Esophagus mucosa (tissue), 1 donor: ENCODE measurements at places on chromosomes 16 and 17.

DNA sequence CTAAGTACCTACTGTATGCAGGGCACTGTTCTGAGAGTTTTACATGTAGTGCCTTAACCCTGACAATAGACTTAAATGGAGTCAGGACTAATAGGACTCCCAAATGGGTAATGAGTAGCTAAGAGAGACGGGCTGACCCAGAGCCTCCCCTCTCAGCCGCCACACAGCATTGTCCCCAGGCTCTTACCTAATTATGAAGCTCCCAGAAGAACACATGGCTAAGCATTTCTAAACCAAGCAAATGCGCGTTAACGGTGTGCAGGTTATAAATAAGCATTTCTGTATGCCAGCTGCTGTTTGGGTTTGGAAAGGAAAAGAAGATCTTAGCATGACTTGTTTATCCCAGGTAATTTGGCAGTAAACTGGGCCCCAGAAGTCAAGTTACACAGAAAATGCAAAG is 14.3 kb downstream of the KATNIP start:
- no peak for ATAC-seq

- no peak for ATAC-seq
Measured at GRCh38 chr17:79781012-79781650, 3.2 kb downstream of the CBX2 start.

GRCh38 chr17:2395258-2396181 is 5.3 kb downstream of the MNT start:
- no peak for ATAC-seq

- ATAC-seq: no peak
Measured at GRCh38 chr16:65414284-65414984, 292.6 kb upstream of the CDH11 start.

DNA sequence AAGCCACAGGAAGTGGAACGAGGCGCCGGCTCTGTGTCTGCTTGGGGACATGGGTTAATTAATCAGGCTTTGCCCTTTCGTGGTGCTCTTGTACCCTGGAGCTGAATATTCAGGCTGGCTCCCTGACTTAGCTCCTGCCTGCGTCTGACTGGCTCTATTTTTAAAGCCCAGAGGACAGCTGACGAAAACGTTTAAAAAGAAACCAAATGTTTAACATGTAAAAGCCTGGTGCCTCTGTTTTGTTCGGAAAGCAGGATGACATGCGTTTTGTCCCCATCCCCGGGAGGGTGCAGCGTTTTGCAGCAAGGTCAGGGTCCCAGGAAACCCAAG is 61.1 kb downstream of the NT5M start:
- ATAC-seq: no peak

GRCh38 chr16:17295948-17296347 is 174.8 kb downstream of the XYLT1 start:
- no peak for ATAC-seq

DNA sequence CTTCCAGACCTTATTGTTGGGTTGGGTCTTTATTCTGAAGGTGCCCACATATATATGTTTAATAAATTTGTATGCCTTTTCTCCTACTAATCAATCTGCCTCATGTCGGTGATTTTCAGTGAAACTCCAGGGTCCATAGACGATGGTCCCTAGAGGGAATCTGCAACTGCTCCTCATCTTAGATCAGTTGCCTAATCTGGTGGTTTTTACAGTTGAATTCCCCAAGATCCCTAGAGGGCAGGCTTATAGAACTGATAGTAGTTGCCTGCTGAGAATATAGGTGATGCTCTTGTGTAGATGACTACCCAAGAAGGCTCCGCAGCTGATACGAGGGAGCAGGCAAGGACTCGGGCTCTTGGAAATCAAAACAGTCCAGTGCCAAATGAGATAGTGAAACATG is 619.2 kb upstream of the C16orf82 start:
- ATAC-seq: no peak

DNA sequence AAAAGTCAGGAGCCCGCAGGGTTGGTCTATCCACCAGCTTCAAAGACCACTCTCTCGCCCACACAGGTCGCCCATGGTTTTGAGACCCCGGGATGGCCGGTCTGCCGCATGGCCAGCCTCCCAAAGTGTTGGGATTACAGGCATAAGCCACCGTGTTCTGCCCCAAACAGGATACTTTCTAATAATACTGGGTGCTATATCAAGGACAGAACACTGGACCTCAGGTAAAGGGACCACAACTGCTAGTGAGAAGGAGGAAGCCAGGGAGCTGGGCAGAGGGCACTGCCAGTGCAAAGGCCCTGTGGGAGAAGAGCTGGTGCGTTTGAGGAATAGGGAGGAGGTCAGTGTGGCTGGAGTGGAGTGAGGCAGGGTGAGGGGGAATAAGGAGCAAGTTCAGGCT is 34.1 kb downstream of the IL21R start:
- ATAC-seq: no peak

DNA sequence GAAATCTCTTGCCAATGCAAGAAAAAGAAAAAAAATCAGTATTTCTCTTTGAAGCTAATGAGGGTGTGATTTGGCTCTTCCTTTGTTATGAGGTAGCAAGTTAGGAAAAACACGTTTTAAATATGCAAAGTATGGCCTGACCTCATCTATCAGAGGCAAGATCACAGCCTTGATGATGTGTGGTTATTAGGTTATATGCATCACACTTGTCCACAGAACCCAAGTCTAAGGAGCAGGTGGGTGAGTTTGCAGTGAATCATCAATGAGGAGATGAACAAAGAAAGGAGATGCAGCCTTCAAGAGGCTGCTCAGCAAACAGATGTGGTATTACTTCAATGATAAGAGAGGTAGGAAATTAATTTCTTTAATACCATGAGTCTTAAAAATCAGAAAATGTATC is 594.8 kb upstream of the CDH5 start:
- no peak for ATAC-seq

DNA sequence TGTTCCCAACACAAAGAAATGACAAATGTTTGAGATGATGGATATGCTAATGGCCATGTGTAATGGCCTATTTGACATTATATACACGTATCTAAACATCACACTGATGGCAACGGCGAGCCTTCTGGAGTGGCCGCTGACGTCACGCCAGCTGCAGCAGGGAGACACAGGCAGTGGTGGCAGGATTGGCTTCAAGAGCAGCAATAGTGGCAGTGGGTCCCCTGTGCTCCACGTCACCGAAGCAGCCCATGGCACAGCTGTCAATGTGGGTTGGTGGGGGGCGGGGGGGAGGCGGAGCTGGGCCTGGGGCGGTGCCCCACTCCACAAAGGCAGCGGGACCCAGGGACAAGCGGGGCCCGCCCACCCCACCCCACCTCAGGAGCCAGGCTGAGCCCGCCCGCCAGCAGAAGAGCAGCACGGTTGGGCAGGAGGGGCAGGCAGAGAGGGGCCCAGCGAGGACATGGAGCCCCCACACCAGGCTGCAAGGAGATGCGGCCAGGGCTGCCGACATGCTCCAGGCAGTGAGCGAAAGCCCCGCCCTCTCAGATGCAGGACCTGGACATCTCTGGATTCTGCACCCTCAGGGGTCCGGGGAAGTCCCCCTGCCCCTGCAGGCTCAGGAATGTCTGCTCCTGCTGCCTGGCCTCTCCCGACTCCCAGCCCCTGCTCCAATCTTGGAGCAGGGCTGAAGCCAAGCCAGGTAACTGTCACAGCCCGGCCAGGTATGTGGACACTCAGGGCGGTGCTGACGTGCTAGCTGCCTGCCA is 64.6 kb downstream of the USP32 start:
- peak; percentile 26 for ATAC-seq

GRCh38 chr16:88507231-88507743 is 54.2 kb downstream of the ZFPM1 start:
- peak; percentile 34 for ATAC-seq

- ATAC-seq: no peak
Measured at GRCh38 chr17:33457477-33457876, 164.4 kb upstream of the ASIC2 start.

GRCh38 chr17:66146394-66146793 is 45.5 kb downstream of the CEP112 start:
- ATAC-seq: no peak

DNA sequence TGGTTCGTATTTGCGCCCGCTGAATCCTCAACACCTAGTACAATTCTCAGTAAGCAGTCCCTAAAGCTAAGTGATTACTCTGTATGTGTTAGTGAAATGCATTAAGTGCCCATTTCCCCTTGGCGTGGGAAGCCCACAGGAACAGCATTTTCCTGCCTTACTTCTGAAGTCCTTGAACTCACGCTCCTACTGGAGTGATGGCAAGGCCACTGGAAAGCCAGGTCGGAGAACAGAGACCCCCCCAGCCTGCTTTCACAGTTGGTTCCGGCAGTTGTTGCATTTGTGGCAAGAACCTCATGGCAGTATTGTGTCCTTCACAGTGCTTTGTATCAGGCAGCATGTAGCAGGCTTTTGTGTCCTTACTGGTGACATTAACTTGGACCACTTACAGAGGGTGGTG is 340.7 kb downstream of the CDH13 start:
- ATAC-seq: no peak

GRCh38 chr16:84511180-84511800 is 6.8 kb upstream of the MEAK7 start:
- ATAC-seq: peak; percentile 69

DNA sequence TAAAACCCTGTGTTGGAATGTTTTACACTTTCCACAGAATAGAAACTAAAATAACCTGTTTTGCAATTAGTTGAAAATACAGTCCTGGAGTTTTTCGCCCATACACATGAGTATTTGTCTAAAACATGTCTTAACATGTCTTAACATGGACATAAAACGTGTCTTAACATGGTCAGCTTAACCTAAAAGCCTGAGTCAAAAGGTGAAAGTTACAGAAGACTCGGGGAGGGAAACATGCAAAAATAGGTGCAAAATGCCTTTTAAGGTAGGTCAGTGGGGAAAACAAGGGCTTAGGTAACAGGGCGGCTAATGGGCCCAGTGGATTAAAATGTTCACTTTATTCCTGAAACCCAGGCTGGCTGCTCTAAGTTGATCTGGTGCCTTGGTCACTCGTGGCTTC is 56.1 kb upstream of the RBL2 start:
- peak; percentile 66 for ATAC-seq

- ATAC-seq: no peak
Measured at GRCh38 chr16:51150165-51150887, 744 bp downstream of the SALL1 start.

DNA sequence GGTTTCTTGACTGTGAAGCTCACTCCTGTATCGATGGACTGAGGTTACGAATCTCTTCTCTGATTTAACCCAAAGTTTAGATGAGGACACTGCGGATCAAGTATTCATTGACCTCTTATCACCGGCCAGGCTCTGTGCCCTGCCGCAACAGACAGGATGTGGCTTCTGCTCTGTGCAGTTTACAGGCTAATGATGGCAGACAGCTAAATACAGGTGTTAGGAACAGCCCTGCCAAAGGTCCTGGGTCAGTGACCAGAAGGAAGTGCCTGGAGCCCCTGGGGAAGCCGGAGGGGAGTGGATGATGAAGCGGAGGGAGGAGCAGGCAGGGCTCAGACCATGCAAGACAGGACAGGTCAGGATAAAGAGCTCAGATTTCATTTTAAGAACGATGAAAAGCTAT is 44.4 kb downstream of the HAPSTR1 start:
- peak; percentile 47 for ATAC-seq

GRCh38 chr17:12992676-12993075 is 25.2 kb downstream of the ELAC2 start:
- no peak for ATAC-seq

- peak; percentile 18 for ATAC-seq
Measured at GRCh38 chr16:9091867-9092281, 430 bp downstream of the HAPSTR1 start.

- ATAC-seq: no peak
Measured at GRCh38 chr17:54255696-54256095, 433.0 kb downstream of the KIF2B start.

DNA sequence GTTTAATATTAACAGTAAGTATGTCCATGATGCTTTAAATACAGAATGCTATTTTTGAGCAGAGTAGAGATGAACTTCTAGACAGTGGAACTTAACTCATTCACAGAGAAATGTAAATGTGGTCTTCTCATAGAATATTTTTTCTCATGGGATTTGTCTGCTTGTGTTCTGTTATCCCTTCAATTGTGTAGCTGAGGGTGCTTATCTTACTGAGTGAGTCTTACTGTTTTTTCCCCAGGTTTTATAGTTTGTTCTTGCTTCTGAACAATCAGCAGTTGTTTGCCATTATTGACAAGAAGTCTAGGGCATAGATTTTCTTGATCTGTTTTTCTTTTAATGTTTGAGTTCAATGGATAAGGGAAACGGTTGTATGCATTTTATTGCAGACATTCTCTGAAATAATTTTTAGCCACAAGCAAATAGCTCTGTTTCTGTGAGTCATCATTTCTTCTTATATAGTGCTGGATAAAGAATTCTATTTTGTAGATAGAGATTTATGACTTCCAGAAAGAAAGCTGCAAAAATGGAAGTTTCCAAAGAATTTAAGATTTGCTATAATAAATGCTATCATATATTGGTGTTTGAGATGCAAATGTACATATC is 60.5 kb downstream of the NF1 start:
- ATAC-seq: no peak

GRCh38 chr17:8120520-8121406 is 2.4 kb upstream of the ALOXE3 start:
- peak; percentile 45 for ATAC-seq

DNA sequence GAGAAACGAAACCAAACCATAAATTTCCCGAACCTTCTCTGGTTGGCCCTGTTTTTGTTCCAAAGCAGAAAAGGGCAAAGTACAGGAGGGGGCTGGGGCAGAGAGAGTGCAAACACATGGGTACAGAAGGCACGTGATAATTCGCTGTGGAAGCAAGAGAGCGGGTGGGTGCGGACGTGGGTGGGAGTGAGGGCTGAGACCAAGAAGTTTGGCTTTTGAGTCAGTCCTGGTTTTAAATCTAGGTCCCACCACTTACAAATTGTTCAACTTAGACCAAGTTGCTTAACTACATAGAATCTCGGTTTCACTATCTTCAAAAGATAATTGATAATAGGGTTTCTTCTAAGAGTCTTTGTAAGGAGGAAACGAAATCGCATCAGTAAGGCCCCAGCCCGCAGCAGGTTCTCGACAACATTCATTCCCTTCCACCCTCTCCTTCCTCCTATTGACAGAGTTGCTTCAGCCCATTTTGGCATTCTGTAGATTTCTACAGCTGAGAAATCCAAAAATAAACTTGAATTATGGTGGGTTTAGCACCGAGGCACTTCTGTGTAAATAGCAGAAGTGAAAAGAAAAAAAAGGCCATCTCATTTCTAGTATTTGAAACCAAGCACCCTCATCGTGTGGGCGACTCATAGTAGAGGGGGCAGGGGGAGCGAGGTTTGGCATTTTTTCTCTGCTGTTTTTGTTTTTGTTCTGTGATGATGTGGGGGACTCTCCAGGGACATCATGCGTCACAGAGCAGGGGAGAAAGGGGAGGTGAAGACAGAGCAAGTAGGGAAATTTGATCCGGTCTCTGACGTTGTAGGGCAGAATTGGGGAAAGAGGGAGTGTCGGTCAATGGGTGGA is 33.6 kb upstream of the CCR7 start:
- ATAC-seq: no peak

- no peak for ATAC-seq
Measured at GRCh38 chr17:79487149-79487548, 123.7 kb downstream of the RBFOX3 start.

DNA sequence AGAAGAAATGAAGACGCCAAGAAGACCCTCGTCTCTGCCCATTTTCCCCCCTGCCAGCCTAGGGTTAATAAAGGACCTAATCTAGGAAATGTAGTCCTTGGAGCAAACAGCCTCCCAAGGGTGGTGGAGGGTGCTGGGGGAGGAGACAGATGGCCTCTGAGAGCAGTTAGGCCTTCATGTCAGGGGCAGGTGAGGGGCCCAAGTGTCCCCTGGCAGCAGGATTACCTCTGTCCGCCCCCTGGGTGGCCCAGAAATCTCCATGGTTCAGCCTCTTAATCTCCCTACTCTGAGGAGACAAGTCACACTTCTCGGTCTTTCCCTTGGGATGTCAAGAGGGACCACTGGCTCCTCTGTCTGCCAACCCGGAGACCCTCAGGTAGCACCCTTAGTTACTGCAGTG is 365.4 kb upstream of the TNRC6C start:
- ATAC-seq: no peak
